ENCODE measurements at places on chromosomes 1 and 21.

DNA sequence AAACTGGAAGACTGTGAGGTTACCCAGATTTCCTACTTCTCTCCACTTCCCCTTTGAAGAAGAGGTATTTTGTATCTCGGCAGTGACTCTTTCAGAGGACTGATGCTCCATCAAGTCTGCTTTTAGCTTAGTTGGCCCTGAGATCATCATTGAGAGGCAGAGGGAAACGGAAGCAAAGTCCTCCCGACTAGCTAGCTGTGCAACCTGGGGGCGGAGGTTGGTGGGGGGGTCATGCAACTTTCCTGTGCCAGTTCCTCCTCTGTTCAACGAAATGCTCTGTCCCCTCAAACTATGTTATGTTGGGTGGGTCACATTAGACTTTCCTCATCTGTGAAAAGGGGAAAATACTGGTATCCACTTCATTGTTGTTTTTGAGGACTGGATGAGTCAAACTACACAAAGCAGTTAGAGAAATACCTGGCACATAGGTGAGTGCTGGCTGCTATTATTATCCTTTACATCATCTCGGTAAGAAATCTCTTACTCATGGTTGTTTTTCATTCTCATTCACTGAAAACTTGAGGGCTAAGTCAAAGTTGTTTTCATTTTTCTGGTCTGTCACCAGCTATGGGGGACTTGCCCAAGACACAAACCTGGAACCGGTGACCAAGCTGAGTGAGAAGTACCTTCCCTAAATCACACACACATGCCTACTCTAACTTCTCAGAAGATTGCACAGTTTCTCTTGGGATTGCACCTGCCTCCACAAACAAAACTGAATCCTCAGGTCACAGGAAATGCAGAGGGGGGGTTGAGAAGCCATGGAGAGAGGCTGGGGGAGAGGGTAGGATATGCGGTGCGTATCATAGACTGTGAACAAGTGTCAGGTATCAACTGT is 83.3 kb downstream of the ABCA4 start:
- DNase-seq, result no peak

DNA sequence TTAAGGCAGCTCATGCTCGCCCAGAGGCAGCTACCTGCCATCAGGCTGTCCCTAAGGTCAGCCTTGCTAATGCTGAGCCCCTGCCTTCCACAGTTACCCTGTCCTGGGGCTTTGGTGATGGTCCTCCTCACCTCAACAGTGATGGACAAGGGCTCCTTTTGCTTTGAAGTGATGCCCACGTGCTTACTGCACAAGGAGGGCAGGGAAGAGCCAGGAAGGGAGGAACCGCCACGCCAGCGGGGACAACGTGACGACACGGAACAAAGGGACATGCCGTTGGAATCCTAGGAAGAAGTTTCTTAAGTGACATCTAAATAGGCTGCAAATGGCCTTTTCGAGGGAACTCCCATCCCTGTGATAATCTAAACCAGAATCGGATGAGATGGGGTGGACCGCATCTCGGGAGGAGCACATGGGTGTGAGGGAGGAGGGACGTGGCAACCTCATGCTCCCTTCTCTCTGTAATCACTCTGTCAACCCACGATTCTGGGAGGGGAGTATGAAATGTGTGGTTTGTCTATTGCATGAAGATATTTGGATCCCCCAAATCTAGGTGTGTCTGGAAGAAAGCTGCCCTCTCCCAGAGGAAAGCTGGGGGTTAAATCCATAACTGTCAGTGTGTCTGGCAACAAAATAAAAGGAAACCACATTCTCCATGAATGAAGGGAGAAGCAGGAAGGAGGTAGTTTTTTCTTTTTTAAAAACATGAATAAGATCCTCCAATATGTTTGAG is 110.9 kb upstream of the IRF2BP2 start:
- DNase-seq, result no peak

DNA sequence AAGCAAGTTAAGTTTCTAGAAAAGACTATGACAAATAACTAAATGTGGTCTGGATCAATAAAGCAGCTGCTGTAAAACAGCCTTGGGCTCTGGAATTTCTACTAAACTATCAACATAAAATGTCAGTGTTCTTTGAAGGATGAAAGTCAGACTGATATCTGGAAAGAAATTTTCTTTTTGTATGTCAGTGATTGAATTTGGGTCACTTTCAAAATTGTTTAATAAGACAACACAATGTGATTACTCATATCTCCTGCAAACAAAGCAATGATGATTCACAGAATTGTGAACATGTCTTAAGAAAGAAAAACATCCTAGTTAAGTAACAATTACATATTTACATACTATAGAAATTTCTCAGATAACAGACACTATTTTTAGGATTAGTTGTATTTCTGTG is 826.4 kb downstream of the PLA2G4A start:
- DNase-seq, result no peak

DNA sequence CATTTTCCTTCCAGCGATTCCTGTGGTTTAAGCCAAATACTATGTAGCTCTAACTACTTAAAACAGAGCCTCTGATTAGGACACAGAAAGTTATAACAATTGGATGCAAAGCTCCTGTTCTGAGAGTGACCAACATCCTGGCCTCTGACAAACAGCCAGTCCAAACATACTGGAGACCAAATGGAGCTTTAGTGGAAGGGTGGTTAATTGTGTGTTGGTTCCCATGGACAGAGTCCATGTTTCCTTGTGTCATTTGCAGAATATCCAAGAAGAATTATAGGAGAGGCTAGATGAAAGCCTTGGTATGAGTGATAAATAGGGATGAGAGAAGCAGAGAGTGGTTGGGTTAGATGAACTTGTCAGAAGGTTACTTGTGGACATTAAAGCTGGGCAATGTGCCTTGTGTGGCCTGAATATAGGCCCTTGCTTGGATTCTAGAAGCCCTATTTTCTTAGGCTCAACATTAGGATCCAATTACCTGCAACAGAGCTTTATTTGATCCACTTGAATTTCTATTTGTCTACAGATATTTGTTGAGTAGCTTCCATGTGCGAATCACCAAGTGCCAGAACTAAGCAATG is 180.5 kb upstream of the GORAB start:
- DNase-seq, result no peak

GRCh38 chr1:71593523-71593922 is 512.7 kb upstream of the ZRANB2 start:
- no peak for DNase-seq

GRCh38 chr1:15918962-15919715 is 56.8 kb downstream of the ZBTB17 start:
- DNase-seq, result no peak

- DNase-seq, result no peak
Measured at GRCh38 chr1:184258525-184258924, 128.3 kb upstream of the C1orf21 start.

GRCh38 chr1:43418858-43419257 is 29.2 kb downstream of the SZT2 start:
- DNase-seq, result no peak
